Renal pelvis (tissue), 12 donors: ENCODE measurements at places on chromosomes 2 and 18.

- no peak for DNase-seq
Observed at GRCh38 chr18:44309185-44309584, 371.5 kb upstream of the SETBP1 start.

- peak; percentile 3 for DNase-seq
Observed at GRCh38 chr18:62486290-62486964, 36.4 kb upstream of the ZCCHC2 start.

GRCh38 chr2:31161637-31162036 is 23.4 kb upstream of the GALNT14 start:
- DNase-seq = no peak

GRCh38 chr2:29430382-29431112 is 315.3 kb downstream of the CLIP4 start:
- DNase-seq = no peak

GRCh38 chr18:10213526-10213925 is 240.9 kb upstream of the APCDD1 start:
- no peak for DNase-seq

DNA sequence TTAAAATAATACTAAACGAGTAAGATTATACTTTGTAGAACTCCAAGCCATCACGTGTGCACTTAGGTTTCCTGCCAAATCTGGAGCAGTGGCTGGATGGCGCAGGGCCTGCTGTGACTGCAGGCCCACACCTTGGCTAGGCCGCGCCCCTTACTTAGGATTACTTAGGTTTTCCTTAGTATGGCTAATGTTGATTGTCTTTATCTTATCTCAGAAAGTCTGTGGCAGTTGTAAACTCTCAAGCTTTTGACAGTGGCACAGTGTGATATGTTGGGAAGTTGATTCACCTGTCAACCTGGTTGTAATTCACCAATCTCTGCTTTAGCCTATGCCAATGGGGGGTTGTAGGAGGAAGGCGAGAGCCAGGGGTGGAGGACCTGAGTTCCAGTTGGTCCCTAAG is 208.4 kb downstream of the ZNF407 start:
- no peak for DNase-seq

DNA sequence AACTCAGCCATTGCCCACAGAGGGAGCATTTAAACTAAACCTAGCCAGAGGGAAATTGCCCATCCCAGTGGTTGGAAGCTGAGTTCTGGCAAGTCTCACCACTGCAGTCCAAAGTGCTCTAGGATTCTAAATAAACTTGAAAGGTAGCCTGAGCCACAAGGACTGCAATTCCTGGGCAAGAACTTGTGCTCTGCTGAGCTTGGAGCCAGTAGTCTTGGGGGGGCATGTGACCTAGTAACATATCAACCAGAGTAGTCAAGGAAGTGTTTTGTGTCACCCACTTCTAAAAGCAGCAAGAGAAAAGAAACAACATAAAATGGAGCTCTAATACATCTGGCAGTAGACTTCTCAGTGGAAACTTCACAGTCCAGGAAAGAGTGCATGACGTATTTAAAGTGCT is 167.0 kb downstream of the PTH2R start:
- DNase-seq = peak; percentile 7

DNA sequence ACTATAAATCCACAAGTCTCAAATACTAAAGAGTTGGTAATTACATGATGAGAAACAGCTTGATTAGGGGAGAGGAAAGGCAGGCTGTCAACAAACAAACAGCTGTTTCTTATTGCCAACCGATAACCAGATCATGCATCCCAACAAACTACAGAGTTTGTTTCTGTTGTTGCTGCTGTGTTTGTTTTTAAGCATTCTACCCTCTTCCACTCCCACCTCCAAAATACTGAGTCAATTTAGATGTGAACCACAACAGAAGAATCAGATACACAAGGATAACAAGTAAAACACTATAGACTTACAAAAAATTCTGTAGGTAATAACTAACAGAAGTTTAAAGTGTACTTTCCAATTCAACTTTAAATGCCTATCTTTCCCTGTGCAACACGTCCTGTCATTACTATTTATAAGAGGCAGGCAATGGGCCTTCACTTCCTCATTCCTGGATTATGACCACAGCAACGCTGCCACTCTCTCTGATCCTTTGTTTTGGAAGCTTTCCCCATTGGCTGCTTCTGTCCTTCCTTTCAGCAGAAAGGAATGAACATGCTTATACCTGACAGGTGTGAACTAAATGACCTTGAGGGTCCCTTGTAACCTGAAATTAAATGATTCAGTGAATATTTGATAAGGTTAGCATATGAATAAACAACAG is 152.0 kb downstream of the SRBD1 start:
- DNase-seq = peak; percentile 64

DNA sequence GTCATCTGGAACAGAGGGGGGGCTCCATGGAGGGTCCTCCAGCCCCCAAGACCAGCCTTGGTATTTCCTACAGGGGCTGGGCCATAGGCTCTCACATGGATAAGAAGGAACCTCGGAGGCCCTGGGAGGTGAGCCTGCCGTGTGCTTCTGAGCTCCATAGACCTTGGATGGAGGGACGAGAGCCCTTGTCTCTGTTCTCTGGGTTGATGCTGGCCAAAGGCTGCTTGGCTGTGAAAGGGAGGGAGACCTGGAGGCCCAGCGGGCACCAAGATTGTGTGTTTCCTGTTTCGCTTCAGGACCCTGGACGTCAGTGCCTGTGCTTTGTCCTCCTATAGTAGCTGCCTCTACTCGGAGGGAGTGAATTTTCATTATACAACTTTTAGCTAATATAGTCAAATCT is 20.8 kb downstream of the CABLES1 start:
- DNase-seq = no peak

- DNase-seq = no peak
Observed at GRCh38 chr2:1923541-1923940, 179.2 kb upstream of the PXDN start.

GRCh38 chr2:51789918-51790317 is 758.0 kb upstream of the NRXN1 start:
- DNase-seq = no peak

- DNase-seq = no peak
Observed at GRCh38 chr2:123015186-123015585, 1009.9 kb upstream of the CNTNAP5 start.

DNA sequence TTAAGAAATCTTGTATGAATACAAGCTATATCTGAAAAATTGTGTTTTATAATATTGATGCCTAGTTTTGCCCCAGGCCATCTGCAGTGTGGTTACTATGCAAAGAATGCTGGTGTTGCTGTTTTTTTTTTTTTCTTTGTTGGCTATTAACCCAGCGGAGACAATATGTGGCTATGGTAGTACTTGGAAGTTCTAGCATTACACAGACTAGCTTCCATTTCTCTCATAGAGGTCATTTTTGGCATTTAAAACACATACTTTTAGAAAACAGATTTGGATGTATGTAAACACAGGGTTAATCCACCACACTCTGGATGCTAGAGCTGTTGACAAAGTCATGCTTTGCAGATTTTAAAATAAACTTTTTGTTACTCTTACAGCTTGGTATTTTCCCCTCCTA is 209.8 kb downstream of the NEDD4L start:
- no peak for DNase-seq

GRCh38 chr2:25304321-25304720 is 37.4 kb downstream of the DNMT3A start:
- no peak for DNase-seq

DNA sequence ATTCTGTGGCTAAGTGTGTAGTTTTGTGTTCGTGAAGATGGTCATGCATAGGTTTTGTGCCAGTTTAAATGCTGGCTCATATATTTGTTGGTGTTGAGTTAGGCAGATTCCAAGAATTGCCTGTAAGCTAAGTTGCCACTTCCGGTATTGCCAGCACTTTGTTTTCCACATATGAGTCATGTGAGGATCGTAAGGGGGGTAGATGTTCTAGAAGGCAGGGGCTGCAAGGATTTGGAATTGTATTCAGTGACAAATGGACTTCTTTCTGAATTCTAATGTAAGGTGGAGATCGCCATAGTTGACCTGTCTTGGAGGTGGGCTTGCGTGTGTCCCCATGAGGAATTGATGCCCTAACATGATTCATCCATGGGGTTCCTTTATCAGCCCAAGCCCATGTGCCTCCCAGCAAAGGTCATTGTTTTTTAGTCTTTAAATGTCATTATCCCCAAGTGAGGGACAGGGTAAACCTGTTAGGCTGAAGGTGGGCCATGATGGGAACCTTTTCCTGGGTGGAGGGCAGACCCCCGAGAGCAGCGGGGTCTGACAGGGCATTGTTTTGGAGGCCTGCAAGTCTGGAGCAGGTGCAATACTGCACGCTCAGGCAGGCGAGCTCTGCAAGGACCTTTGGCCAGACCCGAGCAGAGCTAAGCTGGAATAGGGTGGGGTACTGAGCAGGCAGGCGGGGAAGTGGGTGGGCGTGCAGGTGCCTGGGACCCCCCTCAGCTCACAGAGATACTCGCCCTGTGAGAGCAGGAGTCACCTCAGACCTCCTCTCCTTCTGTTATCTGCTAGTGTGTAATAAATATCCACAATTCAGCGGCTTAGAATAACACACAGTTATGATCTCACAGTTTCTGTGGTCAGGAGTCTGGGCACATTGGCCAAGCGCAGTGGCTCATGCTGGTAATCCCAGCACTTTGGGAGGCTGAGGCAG is 77.4 kb downstream of the LRRFIP1 start:
- no peak for DNase-seq

GRCh38 chr2:32882816-32883810 is 63.6 kb upstream of the LTBP1 start:
- no peak for DNase-seq

DNA sequence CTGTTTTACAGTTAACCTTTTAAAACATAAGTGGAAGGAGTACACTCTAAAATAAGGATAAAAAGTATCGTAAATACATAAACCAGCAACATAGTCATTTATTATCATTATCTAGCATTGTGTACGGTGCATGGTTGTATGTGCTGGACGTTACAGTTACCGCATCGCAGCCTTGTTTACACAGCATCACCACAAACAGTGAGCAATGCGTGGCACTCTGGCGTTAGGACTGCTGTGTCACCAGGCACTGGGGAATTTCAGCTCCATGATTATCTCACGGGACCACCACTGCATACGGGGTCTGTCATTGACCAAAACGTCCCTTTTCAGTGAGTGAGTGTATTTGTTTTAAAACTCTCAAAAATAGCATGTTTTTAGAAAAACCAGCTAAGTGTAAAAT is 103.0 kb upstream of the SNTG2 start:
- no peak for DNase-seq

DNA sequence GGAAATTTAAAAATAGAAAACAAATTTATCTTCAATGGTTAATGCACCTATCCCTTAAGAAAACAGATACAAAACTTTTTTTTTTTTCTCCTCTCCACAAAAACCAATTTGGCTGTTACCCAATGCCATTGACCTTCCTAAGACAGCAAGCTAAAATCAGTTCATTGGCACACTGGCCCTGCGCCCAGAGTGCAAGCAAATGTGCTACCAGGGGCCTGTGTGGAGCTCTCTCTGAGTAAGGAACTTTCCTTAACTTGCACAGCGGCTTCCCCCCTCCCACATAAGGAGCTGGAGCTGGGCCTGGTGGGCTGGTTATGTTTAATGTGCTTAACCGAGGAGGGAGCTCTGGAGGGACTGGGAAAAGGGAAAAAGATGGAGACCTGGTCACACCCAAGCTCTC is 17.6 kb upstream of the POU3F3 start:
- no peak for DNase-seq

DNA sequence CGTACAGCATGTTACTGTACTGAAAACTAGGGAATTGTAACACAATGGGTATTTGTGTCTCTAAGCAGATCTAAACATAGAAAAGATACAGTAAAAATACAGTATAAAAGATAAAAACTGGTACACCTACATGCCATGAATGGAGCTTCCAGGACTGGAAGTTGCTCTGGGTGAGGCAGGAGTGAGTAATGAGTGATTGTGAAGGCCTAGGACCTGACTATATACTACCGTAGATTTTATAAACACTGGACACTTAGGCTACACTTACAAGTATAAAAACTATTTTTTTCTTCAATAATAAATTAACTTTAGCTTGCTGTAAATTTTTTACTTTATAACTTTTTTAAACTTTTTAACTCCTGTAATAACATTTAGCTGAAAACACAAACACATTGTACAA is 324.4 kb upstream of the TNP1 start:
- no peak for DNase-seq
